ENCODE measurements at places on chromosomes 11 and 22.
A peak's percentile ranks its signal among the peaks of the same experiment; 100 is the strongest.

GRCh38 chr11:16809886-16810668 lies 71.6 kb downstream of the C11orf58 start:
- DNase-seq, result no peak

GRCh38 chr11:11981364-11981763 lies 27.1 kb downstream of the DKK3 start:
- DNase-seq, result no peak

- no peak for DNase-seq
These were observed 7.6 kb upstream of the CHKA start for GRCh38 chr11:68128682-68129327.

GRCh38 chr11:103069367-103069766 lies 22.6 kb downstream of the DCUN1D5 start:
- DNase-seq, result peak; percentile 49

DNA sequence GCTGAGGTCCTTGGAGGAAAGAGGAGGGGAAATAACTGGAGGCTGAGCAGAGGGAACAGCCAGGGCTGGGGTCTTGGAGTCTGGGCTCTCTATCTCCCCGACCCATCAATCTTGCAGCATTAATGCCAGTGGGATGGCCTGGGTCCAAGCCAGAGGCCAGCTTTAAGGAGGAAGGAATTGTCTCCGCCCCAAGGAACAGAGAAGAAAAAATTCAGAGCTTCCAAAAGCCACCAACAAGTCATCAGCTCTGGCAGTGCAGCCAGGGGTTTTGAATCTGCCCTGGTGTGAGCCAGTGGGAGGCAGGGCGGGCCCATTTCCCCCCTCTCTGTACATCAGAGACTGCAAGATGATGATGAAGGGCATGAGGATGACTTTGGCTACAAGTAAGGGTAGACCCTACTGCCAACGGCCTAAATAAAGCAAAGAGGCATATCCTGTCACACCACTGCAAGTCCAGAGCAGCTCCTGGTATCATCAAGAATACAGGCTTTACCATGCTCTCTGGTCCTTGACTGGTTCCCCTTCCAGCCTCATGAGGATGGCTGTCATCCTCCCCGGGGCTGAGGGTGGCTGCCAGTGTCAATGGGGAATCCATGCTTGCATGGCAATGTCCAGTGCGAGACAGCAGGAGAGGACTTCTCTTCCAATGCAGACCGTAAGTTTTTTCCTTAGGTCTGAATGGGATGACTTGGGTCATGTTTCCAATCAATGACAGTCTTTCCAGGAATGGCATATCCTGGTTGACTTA lies 34.4 kb downstream of the LRRC32 start:
- no peak for DNase-seq

Measured in NCI-H510A treated with DMSO at 0.1 percent for 48 hours (cell line).